ENCODE measurements at places on chromosomes 11 and 22.

GRCh38 chr11:120511116-120511819 lies at the start of gene GRIK4:
Gene GRIK4 (plus strand): TSS chr11:120511748. CDS start chr11:120660319, 148,571 bp downstream.
- DNase-seq: no peak

GRCh38 chr11:66846671-66847091 lies 3.4 kb downstream of the RCE1 start:
- no peak for DNase-seq

DNA sequence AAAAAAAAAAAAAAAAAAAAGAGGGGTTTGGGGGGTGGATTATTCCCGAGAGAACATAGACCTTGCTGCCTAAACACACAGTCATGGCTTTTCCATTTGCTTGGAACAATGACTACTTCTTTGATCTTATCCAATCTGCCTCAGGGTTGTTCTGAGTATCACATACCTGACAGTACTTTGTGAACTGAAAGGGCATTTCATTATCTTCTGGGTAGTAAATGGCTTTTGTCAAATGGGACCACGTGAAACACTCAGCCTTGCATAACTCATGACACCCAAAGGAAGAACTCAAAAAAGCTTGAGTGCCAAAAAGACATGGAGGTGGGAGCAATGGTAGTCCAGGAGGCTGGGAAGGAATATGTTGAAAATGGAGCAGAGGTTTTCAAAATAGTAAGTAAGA lies 123.2 kb upstream of the BID start:
- no peak for DNase-seq

GRCh38 chr11:22467741-22468140 lies 129.6 kb downstream of the SLC17A6 start:
- no peak for DNase-seq

- DNase-seq: no peak
Observed at GRCh38 chr11:33520112-33520511, 180.5 kb downstream of the C11orf91 start.

DNA sequence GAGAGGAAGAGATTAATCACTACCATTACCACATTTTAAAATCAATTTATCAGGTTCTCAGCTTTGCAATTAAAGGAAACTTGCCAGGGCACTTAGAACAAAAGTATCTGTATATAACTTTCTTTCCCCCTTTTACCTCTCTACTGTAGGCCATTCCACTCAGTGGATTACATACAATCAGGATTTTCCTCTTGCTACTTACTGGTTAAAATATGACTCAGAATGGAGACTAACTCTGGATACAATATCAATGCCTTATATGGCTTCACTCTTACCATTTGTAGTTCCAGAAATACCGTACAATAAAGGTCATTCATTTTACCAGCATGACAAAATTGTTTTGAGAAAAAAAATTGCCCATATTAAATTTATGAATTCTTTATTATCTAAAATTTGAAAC lies 706.8 kb downstream of the KCNA4 start:
- DNase-seq: no peak

DNA sequence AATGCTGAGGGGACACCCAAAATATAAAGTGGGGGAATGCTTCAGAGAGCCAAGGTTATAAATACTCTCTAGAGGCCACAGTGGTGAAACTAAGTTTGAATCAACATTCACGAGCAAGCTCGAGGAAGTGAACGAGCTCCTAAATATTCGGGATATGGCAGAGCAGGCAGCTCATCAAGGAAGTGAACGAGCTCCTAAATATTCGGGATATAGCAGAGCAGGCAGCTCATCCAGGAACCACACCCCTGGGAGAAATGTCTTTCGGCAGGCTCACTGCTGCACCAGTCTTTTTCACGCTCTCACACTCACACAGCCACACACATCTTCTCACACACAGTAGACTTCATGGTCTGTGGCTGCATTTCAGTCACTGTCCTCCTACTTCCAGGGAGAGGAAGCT lies 787.5 kb downstream of the OPCML start:
- no peak for DNase-seq

DNA sequence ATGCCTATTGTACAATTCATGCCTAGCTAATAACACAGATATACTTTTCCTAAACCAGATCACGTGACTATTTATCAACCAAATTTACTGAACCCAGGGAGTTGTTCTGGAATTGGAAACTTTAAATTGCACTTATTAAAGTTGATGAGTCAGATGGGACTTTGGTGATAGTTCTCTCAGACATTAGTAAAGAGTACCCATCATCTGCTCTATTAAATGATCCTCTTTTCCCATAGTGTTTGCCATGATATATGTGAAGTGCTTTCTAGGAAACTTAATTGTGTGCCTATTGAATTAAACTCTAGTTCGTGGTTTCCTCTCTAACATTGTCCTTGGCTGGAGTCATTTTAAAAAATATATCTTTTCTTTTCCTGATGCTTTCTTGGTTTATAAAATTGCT lies 99.0 kb downstream of the UVRAG start:
- no peak for DNase-seq

GRCh38 chr11:10350334-10350733 lies 45.5 kb downstream of the ADM start:
- DNase-seq: no peak

- peak; percentile 14 for DNase-seq
Observed at GRCh38 chr11:76152086-76152681, 54.1 kb downstream of the WNT11 start.

- DNase-seq: no peak
Observed at GRCh38 chr11:100753571-100753970, 66.5 kb downstream of the ARHGAP42 start.

- no peak for DNase-seq
Observed at GRCh38 chr11:107250017-107250416, 207.6 kb downstream of the CWF19L2 start.

DNA sequence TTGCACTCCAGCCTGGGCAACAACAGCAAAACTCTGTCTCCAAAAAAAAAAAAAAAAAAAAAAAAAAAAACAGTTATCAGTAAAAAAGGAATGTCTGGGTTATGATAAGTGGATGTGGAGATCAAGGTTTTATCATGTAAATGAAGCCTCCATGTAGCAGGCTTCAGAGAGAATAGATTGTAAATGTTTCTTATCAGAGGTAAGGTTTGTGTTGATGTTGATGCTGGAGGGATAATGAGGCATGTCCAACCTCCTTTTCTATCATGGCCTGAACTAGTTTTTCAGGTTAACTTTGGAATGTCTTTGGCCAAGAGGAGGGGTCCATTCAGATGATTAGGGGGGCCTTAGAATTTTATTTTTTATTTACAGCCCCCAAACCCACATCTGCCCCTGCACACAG lies 35.4 kb upstream of the TREH start:
- DNase-seq: no peak

- no peak for DNase-seq
Observed at GRCh38 chr11:70040452-70040851, 37.7 kb upstream of the ANO1 start.

DNA sequence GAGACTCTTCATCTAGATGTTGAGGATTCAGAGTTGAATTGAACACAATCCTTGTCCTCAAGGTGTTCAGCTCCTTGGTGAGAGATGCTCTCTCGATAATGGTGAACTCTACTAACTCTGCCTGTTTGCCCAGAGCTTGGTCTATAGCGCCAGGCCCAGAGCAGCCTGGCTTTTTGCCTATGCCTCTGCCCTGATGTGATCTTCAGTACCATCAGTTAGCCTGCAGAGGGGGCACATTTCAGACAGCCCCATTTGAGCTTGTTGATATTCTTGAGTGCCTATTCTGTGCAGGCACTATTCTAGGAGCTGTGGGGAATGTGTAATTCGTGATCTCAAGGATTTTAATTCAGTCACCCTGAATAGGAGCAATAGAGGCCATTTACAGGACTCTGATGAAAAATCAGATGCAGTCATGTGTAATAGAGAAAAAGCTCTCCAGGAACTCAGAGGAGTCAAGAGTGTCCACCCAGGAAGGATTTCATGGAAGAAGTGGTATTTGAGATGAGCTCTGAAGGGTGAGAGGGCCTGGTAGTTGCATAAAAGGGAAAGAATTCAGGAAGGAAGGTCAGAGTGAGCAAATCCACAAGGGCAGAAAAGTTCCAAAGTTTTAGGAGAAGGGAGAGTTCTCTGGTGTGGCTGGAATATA lies 19.3 kb downstream of the GTPBP1 start:
- DNase-seq: no peak

GRCh38 chr22:46661221-46661851 lies 41.1 kb downstream of the GRAMD4 start:
- no peak for DNase-seq

- DNase-seq: no peak
Observed at GRCh38 chr11:66933531-66933930, 24.7 kb downstream of the PC start.

DNA sequence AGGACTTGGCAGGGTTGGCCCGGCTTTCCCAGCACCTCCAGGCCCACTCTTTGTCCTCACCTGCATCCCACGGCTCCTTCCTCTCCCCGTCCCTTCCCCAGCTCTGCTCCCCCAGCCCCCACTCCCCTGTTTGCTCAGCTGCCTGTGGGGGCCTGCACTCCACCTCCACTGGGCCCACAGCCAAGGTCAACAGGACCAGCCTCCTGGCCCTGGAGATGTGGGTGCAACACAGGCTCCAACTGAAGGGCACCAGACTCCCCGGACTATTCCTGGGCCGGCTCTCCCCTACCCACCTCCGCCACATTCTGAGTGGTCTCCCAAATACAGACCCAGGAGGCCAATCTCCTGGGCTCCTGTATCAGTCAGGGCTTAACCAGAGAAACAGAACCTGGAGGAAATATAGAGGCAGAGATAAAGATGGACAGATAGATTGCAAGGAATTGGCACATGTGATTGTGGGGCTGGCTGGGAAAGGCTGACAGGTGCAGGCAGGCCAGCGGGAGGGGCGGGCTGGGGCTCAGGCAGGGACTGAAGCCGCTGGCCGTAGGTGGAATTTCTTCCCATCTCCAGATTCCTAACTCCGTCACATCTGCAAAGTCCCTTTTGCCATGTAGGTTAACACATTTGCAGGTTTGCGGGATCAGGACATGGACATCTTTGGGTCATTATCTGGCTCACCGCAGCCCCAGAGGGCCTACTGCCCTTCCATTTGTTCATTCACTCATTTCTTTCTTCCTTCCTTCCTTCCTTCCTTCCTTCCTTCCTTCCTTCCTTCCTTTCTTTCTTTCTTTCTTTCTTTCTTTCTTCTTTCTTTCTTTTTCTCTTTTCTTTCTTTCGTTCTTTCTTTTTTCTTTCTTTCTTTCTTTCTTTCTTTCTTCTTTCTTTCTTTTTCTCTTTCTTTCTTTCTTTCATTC lies 45.8 kb upstream of the MYH9 start:
- DNase-seq: no peak

- DNase-seq: no peak
Observed at GRCh38 chr22:43447380-43447779, 35.6 kb downstream of the MPPED1 start.

- DNase-seq: no peak
Observed at GRCh38 chr11:35403765-35404387, 15.5 kb downstream of the SLC1A2 start.
